AG10803 (cell line): ENCODE measurements at places on chromosomes 1 and 21.

DNA sequence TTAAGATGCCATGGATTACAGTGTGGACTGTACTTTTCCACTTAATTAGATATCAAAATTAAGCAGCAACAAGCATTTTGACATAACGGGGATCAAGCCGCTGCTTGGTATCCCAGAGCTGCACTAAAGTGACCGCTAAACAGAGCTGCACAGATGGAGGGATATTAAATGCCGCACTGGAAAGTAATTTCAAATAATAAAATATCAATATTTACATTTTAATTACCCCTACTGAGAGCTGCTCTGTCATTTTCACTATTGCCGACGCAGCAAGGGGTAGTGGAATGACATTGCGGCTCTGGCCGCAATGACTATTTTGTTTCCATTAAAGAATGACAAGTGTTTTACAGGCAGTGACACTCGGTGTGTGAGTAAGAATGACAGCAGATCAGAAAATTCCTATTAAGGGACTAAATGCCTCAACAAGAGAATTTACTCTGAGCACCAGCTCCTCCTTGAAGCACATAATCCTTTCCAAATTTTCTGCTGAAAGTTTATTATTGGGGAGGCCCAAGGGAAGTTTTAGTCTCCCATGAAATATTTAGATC is 109.1 kb upstream of the USH2A start:
- no peak for DNase-seq

DNA sequence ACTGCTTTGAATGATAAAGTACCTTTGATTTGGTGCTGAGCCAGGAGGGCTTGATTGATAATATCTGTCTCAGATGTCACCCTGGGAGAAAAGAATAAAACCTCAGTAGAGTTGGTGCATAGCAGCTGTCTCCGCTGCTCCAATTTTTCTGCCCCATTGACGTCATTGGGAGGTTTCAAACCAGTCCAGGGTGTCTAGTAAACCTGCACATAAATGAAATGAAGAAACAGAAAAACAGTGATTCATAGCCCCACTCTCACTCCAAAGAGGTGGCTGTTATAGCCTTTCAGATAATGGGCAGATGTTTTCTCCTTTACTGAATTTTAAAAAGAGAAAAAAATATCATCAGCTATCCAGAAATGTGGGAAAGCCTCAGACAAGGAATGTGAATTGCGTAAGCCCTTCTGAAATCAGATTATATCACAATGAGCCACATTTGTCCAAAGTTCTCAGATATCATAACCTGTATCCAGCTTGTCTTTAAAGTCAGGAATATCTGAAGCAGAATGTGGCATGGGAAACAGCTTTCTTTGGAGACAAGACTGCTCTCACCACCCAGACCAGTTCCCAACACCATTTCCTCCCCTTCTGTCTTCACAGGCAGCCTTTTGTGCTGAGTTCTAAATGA is 351.3 kb upstream of the SGIP1 start:
- DNase-seq: peak; percentile 80

GRCh38 chr1:210686841-210687240 is 358.1 kb downstream of the HHAT start:
- DNase-seq: peak; percentile 16

GRCh38 chr1:24400065-24400464 is 13.5 kb downstream of the STPG1 start:
- no peak for DNase-seq

DNA sequence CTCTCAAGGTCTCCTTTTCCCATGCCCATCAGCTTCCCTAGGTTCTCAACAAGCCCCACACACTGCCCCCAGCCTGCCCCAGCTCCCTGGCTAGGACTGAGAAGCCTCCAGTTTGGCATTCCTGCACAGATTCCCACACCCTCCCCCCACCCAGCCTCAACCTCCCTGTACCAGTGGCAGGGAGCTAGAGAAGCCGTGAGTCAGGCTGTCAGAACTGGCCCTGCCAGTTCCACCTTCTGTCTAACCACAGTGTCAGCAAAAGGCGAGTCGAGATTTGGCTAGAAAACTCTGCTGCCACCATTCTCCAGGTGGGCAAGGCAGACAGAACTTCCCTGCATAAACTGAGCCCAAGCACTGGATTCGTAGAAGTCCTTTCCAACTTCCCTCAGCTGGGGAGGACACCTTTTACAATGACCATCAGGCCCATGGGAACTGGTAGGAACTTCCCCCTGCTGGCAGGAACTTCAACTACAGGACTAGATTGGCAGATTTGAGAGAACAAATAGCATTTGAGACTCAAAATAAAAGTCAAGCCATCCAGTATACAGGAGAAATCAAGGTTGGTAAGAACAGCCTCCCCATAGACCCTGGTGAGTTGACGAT is 31.0 kb downstream of the TNNT2 start:
- DNase-seq: peak; percentile 62

- no peak for DNase-seq
These were observed 42.9 kb downstream of the MAGI3 start for GRCh38 chr1:113433184-113433583.

GRCh38 chr21:27418346-27418745 is 451.5 kb upstream of the ADAMTS5 start:
- peak; percentile 51 for DNase-seq

- no peak for DNase-seq
These were observed 4.8 kb upstream of the FAF1 start for GRCh38 chr1:50964863-50965262.

DNA sequence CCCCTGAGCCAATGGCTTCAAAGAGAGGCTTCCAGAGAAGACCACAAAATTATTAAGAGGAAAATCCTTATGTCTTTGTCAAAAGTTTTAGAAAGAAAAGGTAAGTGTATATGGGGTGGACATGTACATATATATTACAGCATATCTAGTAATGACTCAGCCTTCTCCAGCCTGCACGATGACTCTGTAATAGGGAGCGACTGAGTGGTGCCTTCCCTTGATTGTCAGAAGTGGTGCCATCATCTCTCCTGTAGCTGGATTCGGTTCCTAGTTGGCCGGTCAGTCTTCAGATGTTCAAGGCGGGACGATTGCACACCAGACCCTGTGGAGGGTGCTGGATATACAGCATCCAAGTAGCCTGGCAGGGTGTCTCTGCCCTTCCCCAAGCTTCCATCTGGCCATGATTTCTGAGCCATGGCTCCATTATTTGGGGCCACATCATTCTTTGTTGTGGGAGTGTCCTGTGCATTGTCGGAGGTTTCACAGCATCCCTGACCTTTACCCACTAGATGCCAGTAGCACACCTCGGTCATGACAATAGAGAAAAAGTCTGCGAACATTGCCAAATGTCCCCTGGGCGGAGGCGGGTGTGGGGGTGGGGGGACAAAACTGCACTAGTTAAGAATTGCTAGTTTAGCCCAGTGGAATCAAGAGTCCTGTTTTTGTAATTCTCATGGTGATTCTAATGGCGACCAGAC is 206.2 kb upstream of the KAZN start:
- no peak for DNase-seq

- DNase-seq: no peak
These were observed 45.9 kb upstream of the CRB1 start for GRCh38 chr1:197222025-197222685.

DNA sequence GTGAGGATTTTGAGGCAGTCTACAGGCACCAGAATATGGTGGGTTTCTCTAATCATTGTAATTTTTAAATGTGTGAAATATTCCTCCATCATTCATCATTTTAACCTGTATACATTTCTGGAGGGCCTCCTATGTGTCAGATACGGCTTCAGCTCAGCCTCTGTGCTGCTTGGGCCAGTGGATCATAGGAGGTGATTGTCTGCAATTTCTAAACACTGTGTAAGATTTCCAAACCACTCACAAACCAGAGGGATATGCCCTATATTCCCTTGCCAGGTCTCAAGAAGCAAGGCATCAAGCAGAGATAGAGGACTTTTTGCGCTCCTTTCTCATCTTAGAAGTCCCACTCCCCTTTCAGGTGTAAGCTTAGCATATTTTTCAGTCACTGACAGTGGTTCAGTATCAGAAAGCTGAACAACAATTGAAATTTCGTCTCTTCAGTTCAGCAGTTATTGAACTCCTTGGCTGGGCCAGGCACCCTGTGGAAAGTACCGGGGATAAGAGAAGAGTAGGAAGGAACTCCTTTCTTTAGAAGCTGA is 190.9 kb downstream of the NFIA start:
- DNase-seq: no peak
